ENCODE measurements at places on chromosomes 16 and 17. TPM values are rescaled to one million over a fixed set of nuclear protein-coding genes. Genes with fewer than 3 reads are reported as not detected.

Gene TACO1
- 37.1 TPM for total RNA-seq

Gene NOS2
- total RNA-seq = 0.12 TPM

DNA sequence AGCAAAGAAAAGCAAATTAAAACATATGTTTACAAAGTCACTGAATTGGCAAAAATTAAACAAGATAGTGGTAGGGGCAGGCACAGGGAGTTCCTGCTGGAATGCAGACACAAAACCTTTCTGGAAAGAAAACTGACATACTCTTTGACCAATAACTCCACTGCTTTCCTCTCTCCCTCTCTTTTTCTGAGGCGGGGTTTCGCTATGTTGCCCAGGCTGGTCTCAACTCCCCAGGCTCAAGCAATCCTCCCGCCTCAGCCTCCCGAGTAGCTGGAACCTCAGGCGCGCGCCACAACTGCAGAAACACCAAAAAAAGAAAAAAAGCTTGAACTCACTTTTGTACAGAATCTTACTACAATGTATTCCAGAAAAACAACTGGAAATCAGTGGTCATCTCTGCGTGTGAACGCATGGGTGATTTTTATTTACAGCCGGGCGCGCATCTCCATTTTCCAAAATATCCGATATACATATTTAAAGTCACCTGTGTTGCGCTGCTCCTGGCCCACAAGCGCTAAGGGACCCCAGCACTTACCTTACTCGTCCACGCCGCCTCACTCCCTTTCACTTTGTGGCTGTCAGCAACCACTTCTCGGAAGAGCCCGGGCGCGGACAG lies 480 bp downstream of the TXNL4B start:
- peak; percentile 75 for DNase-seq

GRCh38 chr17:61816538-61816937 lies 46.8 kb downstream of the BRIP1 start:
- DNase-seq = no peak

- peak; percentile 30 for DNase-seq
Measured at GRCh38 chr17:33142705-33143299, 150.3 kb downstream of the ASIC2 start.

- no peak for DNase-seq
Measured at GRCh38 chr17:8649157-8650118, 18.9 kb upstream of the MYH10 start.

DNA sequence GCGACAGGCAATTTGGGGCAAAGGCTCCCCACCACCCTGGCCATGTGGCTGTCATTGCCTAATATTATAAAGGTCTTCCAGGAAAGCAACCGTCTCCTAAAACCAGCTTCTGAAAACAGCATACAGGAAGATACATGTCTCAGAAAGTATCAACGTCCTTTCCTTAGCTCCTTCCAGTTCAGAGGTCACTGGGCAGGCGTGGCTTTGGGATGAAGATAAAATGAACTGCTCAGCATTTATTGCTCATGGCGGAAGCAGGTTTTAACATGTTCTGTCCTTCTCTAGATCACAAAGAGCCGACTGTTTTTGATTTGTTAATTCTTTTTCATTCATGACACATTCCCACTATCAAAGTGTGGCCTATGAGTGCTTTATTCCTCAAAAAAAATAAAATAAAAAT lies 8.0 kb downstream of the CFAP20 start:
- DNase-seq = no peak

DNA sequence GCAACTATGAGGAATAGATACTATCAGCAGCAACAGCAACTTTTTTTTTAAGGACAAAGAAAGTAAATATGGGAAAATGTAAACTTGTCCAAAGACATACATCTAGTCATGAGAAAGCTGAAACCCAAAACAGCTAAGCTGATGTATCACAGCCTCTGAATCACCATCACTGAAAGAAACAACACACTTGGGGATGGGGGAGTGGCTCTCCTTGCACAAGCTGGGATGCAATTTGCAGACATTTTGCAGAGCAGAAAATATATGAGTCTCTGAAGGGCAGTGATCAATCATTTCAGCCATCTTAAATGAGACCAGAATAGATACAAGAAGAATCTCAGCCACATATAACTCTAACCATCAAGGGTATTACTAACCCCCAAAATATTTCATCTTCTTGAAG lies 79.1 kb downstream of the GRIN2A start:
- DNase-seq = no peak

DNA sequence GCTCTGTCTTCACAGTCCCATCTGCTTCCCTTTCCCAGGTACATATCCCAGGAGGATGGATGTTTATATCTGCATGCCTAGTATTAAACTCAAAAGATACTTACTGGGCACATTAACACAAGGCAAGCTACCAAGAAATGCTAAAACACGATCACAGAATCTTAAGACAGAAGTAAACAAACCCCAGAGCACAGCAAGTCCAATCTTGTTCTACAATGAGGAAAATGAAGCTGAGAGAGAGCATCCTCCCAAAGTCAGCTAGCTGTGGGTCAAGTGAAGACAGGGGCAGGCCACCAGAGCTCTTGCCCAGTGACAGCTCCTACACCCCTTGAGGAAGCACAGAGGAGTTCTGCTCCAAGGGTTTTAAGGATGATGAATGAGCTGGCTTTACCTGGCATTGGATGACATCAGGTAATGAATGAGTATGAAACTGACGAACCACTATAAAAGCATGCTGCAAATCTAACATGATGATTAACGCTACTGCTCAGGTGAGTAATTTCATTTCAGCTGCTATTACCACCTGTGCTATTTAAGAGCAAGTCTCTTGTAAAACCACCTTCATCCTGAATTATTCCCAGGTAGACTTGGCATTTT lies 20.3 kb downstream of the XPO6 start:
- DNase-seq = no peak

- peak; percentile 44 for DNase-seq
Measured at GRCh38 chr17:81295676-81296381, 722 bp upstream of the SLC38A10 start.

DNA sequence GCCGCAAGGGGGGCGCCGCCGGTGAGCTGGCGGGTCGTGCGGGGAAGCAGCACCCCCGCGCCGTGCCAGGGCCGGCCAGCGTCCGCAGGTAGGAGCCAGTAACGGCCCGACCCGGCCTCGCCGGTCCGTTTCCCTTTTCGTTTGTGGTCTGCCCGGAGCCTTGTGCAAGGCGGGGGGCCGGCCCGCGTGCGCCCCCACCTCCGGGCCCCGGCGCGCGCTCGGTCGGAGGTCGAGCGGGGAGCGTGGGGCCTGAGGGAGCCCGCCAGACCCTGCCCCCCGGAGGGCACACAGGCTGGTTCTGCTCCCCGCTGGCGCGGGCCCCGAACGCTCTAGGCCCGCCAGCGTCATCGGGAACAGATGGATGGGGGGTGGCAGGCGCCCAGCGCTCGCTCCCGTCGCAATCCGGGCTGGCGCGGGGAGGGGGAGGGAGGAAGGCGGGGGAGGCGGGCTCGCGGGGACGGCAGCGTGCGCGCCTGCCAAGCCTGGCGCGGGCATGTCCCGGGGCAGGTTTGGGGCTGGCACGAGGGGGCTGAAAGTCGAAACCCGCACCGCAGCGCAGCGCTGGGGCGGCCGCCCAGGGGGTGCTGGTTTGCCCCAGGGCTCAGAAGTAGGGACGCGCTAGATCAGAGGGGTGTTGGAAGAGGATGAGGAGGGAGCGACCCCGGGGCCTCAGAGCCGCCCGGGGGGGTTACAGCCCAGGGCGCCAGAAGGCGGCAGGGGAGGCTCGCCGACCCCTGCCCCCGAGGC lies 1.5 kb upstream of the GSE1 start:
- DNase-seq = peak; percentile 68

DNA sequence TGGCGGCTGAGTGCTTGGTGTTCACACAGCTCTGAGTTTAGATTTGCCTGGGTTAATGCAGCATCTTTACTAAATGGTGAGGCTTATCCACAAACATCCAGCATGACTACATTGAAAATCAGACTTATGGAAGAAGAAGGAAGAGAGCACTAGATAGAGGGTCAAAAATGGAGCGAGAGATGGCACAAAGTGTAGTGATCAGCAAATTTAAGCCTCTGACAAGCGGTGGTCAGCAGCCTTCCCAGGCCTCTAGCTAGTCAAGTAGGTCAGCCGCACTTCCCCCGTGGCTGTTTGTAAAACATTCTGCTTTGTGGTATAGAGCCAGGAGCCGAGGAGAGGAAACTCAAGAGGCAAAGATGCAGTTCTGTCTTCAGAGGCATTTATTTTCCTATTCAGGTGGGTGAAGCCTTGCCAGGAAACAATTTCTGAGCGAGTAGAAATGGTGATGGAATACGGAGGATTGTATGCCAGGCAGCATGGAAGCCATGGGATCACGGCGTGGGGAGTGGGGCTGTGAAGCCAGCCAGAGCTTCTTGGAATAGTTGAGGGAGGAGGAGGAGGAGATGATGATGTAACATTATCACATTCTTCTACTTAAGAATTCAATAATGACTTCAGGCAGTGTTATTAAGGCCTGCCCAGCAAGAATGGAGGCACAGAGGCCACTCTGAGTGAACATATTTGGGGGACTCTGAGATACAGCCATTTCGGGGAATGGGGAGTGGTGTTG lies 118.9 kb downstream of the MSI2 start:
- DNase-seq = peak; percentile 8

- no peak for DNase-seq
Measured at GRCh38 chr16:31271621-31272190, 11.9 kb downstream of the ITGAM start.

DNA sequence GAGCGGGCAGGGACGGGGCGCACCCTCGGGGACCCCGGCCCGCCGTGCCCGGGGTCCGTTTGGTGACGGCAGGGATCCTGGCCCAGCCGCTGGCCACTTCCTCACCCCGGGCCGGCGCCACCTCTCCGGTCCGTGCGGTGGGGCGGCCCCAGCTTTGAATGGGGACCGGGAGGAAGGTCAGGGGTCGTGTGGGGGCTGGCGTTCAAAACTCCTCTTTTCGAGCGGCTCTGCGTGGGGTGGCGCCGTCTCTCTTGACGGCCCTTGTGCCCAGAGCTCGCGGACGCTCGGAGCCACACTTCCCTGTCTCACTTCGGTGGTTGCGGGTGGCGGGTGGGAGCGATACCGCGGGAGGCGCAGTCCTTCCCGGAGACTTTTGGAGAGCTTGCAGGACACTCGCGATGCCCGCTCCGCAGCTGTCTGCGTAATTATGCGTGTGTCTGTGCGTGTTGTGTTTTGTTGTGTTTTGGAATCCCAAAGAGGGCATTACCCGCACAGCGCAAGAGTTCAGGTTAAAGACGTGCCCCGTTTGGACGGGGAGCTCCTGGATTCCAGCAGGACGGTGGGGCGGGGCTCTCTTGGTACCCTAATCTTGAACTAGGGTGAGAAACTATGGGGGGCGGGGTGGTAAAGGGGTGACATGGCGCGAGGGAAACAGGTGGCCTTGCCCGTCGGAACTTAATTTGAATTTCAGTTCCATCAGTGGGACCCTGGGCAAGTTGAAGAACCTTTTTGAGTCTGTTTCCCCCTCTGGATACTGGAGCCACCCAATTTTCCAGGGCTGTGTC lies 637 bp downstream of the PLCG2 start:
- DNase-seq = no peak

- DNase-seq = no peak
Measured at GRCh38 chr17:68205808-68206720, 41.8 kb upstream of the AMZ2 start.

GRCh38 chr16:78189121-78189520 lies 89.7 kb downstream of the WWOX start:
- no peak for DNase-seq

DNA sequence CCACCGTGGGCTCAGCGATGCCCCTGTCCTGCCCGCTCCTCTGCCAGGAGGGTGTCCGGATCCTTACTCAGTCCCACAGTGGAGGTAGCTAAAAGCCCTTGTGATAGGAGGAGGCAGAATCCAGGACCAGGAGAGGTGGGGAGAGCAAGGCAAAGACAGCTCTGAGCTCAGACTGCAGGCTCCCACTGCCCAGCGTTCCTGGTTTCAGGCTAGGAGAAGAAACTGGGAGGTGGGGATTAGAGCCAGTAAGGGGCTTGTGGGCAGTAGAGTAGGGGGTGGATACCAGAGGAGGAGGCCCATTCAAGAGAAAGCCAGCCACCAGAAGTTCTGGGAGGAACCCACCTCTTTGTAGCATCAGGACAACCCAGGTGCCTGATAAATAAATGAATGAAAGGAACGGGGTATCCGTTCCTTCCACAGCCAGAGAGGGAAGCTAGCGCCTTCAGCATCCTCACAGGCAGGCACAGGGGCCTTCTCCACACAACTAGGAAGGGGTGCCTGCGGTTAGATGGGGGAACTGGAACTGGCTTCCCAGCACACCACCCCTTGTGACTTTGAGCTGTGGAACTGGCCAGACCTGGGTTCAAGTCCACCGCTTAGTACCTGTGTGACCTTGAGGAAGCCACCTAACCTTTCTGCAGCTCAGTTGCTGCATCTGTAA lies 2.3 kb downstream of the IL21R start:
- DNase-seq = no peak

All from A172 (cell line).